ENCODE measurements at places on chromosomes 5 and 9.

- DNase-seq, result no peak
These were observed 72.6 kb downstream of the SH3RF2 start for GRCh38 chr5:146009020-146009419.

GRCh38 chr5:160976181-160976580 is 124.2 kb upstream of the ATP10B start:
- no peak for DNase-seq

GRCh38 chr5:85990998-85991397 is 626.7 kb upstream of the COX7C start:
- DNase-seq, result no peak

DNA sequence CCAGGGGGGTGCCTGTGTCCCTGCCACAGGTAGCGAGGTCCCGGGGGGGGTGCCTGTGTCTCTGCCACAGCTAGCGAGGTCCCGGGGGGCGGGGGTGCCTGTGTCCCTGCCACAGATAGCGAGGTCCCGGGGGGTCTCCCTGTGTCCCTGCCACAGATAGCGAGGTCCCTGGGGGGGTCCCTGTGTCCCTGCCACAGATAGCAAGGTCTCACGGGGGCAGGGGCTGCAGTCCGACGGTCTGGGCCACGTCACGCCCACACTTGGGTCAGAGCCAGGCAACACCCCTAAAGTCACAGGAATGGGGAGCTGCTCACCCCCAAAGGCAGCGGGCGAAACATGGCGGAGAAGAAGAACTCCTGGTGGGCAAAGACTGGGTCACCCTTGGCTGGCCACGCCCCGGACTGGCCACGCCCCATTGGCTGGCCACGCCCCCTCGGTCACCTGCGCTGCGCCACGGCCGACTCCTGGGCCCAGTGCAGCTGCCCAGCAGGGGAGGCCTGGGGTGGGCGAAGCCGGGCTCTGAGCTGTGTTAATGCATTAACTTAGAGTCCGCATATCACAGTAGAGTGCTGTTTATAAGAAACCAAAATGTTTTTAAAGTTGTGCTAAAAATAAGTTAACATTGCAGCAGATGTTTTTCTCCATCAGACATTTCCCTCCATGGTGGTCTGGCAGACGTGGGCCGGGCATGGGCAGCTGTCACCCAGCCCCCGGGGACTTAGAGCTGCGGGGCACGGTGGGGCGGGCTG is 7.0 kb downstream of the NOXA1 start:
- no peak for DNase-seq

GRCh38 chr5:147648597-147648996 is 133.9 kb downstream of the JAKMIP2 start:
- DNase-seq, result no peak

DNA sequence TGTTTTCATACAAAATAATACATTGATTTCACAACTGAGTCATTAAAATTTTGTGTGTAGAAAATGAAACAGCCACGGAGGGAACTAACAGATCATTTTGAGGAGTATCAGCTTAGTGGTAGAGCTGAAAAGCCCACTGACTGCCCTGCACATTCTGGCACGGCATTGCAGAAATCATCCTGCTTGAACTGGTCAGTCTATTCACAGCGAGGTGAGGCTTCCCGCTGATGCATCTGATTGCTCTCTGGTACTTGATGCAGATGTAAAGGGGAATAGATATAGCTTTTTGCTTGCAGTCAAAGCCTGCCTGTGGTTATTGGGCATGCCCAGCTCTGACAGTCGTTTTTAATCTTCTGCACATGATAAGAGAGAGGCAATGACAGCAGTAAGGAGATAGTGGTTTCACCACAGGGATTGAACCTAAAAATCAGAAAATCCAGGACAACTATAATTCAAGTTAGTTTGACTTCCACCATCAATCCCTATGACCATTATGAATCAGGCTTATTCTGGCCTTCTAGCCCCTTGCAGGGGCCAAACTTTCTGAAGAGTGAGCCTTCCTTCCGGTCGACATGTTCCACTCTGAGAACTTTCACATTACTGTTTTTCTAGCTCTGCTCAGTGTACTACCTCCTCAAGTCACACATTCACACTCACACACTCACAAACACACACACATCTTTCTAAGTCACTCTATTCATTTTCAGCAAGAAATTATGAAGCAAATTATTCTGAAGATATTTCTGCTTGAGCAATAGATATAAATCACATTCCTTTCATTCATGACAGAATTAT is 782.8 kb upstream of the NUDT12 start:
- DNase-seq, result no peak

- no peak for DNase-seq
These were observed 370.3 kb upstream of the IRX2 start for GRCh38 chr5:3121813-3122212.

GRCh38 chr5:55638051-55638450 is 74.1 kb downstream of the SLC38A9 start:
- no peak for DNase-seq

- no peak for DNase-seq
These were observed 34.9 kb downstream of the PCDH1 start for GRCh38 chr5:141843156-141843927.
